ENCODE measurements at places on chromosomes 7 and 10.

GRCh38 chr10:123136806-123137642 is 1.3 kb downstream of the HMX3 start:
- no peak for DNase-seq

DNA sequence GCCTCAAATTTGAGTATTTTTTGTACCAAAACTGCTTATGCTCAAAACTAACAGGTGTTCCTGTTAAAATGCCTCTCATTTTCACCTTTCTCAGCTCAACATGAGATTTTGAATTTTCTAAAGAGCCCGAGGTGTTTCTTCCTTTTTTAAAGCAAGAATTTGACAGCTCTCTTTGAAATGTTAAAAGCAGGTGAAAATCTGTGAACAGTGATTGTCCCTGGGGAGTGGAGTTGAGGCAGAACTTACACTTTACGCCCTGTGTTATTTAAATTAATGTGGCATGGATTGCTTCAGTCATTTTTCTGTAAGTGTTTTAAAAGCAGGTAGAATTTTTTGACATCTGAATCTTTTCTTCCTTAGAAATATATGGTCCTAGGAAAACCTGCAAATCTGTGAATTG is 9.2 kb upstream of the GPR15LG start:
- DNase-seq: no peak

GRCh38 chr10:94075506-94075905 is 81.8 kb downstream of the PLCE1 start:
- no peak for DNase-seq

GRCh38 chr7:100863406-100863950 is 3.7 kb upstream of the TRIP6 start:
- no peak for DNase-seq

GRCh38 chr10:117391436-117392205 is 16.4 kb upstream of the PDZD8 start:
- no peak for DNase-seq

GRCh38 chr7:98079891-98080648 is 26.6 kb upstream of the LMTK2 start:
- DNase-seq: no peak

- DNase-seq: no peak
Observed at GRCh38 chr7:25951414-25952260, 200.4 kb upstream of the NFE2L3 start.

- no peak for DNase-seq
Observed at GRCh38 chr10:109203646-109204353, 719.5 kb downstream of the XPNPEP1 start.

GRCh38 chr7:135791543-135792362 is 43.1 kb upstream of the FAM180A start:
- DNase-seq: no peak

Measured in natural killer cell treated with Interleukin-12 subunit alpha and Interleukin-12 subunit beta and Interleukin-15 and Interleukin-18, amount 100 ng/mL, for 72 hours (primary cell).